Suppressor macrophage (primary cell): ENCODE measurements at places on chromosomes 6 and 20.
A peak's percentile ranks its signal among the peaks of the same experiment; 100 is the strongest.

DNA sequence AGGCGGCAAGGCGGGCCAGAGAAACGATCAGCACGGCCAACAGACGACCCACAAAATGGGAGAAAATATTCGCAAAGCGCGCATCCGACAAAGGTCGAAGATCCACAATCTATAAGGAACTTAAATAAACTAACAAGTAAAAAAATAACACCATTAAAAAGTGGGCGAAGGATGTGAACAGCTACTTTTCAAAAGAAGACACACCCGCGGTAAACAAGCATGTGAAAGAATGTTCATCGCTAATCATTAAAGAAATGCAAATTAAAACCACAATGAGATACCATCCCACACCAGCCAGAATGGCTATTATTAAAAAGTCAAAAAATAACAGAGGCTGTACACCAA, 117.8 kb upstream of the SIRPA start:
- no peak for DNase-seq

DNA sequence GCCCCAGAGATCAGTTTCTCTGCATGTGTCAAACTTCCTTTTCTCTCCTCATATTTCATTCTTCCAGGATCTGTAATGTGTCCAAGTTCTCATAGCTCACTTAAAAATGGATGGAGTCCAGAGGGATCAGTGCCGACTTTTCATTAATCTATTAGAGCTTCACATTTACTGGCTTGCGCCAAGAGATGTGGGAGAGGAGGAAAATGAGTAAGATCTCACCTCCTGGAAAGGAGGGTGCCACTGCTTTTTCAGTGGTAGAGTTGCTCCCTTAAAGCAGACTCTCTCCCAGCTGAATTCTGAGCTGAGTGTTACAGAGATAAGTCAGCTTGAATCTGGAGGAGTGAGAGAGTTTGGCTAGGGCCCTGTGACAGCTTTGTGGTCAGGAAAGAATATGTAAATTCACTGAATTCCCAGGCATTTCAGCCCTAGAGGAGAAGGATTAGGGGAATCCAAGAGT, 175.9 kb downstream of the SOX4 start:
- DNase-seq, result no peak

DNA sequence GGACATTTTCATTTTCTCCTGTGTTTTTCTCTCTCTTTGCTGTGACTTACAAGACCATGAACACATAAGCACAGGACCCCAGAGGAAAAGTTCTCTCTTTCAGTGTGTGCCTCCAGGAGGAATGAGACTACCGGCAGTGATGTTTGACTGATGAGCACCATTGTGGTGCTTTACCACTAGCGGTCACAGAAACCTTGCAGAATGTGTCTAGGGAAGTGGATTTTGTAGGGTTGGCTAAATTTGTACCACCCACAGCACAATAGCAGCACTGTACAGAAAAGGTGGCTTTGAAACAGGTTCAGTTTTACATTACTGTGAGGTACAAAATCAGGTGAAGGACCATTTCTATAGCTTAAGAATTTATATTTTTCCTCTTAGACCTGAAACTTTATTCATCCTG, 301.9 kb upstream of the SUPT3H start:
- DNase-seq, result no peak

DNA sequence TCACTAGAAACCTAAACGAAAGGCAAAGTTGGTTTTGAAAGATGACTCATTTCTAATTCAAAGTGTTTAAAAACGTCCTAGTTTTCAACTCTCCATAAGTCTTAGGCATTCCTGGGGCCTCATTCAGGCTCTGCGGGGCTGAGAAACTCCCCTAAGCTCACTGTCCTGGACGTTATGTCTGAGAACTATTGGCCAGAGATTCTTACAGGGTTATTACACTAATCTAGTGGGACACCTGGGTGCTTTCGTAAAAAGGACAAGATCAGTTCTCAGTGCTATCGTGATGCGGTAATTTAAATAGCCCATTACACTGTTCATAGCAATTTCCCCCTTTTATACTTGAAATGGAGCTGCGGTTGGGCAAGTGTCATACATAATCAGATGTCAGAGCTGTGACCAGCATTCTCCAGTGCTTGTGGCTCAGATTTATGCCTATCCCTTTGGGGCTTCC, 280.9 kb downstream of the QKI start:
- no peak for DNase-seq

GRCh38 chr6:152575621-152576150, 61.5 kb downstream of the SYNE1 start:
- DNase-seq, result peak; percentile 6

- peak; percentile 26 for DNase-seq
Measured at GRCh38 chr20:2692036-2692885, at the start of gene EBF4. Gene EBF4 (plus strand): TSS chr20:2692780. CDS start chr20:2693646, 866 bp downstream.
